ENCODE measurements at places on chromosomes 5 and 9.

- no peak for DNase-seq
Measured at GRCh38 chr5:124790301-124790894, 44.0 kb upstream of the ZNF608 start.

- DNase-seq, result no peak
Measured at GRCh38 chr5:77599679-77600078, 38.8 kb downstream of the OTP start.

DNA sequence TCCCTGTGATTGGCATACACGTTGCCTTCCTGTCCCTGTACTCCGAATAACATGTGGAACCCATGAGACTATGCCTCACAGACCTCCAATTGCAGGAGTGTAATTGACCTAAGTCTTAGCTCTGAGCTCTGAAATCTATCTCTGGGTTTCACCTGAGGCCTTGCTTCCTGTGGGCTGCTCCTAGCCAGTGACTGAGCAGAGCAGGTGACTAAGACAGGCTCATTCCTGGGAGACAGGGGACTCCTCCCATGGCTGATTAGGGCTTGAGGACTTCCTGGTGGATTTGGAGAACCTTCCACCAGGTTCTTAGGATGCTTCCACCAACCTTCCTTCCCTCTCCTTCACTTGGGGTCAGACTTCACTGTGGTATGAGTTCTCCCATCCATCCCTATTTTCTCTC, 22.3 kb upstream of the MIER3 start:
- DNase-seq, result no peak

DNA sequence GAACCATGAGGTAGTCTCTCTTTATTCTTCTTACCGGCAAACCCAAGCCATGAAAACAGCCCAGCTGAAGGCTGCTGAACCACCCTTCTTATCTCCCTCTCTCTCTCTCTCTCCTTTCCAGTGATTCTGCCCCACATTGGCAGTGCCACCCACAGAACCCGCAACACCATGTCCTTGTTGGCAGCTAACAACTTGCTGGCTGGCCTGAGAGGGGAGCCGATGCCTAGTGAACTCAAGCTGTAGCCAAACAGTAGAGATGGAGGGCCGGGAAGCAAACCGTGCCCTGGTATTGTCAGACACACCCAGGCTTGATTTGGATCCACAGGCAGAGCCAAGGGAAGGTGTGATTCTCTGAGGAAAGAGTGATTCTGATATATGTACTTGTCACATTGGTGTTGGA, 14.0 kb downstream of the GRHPR start:
- DNase-seq, result no peak

GRCh38 chr5:133853646-133854365, 114.6 kb downstream of the C5orf15 start:
- DNase-seq, result no peak

DNA sequence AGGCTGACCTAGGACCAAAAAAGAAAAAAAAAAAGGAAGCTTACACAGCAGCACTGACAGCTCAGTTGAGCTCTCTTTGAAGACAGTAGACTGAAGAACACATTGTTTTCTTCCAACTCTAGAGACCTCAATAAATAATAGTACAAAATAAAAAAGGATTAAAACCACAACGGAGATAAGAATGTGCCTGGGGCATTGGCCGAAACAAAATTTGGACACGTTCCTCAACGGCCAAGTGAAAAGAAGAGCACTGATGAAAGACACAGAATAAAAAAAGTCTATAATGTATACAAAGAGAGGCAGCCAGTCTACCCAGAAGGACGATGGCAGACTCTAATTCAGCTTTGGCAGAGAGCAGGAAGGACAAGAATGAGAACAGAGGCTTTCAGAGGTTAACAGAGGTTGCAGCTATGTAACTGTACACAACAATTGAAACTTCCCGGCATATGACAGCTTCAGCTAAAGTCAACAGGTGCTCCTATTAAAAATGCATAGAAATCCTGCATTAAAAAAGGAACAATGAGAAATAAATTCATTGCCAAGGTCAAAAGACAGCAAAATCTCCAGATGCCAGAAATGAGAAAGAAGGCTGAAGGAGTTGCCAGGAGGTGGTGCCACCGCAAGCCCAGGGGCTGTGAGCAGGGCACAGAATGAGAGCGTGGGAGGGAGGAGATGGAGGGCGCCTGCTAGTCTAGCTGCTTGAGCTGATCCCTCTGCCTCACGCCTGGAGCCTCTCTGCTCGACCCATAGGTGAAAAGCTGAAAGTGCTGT, 113.9 kb downstream of the DCP2 start:
- peak; percentile 7 for DNase-seq

DNA sequence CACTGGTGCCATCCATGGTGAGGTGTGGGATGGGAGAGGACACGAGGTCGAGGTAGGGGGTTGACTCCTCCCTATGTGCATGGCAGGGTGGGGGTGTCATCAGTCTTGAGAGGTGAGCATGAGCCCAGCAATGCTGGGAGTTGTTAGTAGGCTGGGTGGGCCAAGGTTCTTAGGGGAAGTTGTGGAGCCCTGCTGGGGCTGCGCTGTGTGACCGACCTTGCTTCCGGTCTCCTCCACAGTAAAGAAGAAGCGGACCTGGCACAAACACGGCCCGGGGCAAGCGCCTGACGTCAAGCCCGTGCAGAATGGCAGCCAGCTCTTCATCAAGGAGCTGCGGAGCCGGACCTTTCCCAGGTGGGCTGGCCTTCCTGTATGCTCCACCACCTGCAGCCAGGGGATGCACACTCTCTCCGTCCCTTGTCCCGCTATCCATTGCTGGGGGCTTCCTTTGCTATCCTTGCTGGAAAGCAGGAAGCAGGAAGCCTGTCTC, 59.8 kb downstream of the PHF2 start:
- DNase-seq, result no peak

GRCh38 chr5:76944638-76945037, 8.2 kb upstream of the CRHBP start:
- no peak for DNase-seq

GRCh38 chr5:77841616-77842015, 65.5 kb upstream of the TBCA start:
- no peak for DNase-seq

DNA sequence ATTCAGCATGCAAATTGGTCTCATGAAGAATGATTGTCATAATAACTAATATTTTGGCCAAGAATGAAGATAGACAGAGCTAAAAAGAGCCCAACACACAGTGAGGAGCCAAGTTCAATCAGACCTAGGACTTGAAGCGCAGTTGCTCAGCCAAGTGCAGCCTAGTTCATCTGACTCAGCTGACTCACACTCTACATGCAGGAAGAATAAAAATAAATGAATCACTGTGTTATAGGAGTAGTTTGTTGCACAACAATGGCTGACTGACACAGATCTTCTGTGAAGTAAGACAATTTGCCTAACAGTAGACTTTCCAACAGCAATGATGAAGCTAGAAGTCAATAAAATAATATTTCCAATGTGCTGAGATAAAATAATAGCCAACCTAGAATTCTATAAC, 261.5 kb downstream of the CEMIP2 start:
- DNase-seq, result no peak

DNA sequence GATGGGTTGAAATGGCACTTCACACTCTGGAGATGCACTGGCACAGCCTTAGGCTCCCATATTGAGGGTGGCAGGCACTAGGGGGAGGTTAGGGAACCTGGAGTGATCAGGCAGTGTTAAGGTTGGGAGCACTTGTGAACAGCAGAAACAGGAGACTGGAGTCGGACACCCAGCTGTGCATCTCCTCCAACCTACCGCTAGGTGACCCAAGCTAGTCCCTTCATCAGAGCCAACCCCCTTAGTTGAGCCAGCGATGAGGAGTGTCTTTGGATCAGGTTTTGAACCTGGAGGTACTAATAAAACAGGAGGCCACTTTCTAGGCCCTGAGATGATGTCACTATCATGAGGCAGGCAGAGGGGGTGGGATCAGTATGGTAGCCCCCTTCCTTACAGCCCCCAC, 1.7 kb downstream of the ACTL7B start:
- no peak for DNase-seq

- no peak for DNase-seq
Measured at GRCh38 chr9:118038713-118039112, 334.5 kb downstream of the TLR4 start.

- DNase-seq, result no peak
Measured at GRCh38 chr5:148011398-148012137, 52.2 kb upstream of the SPINK5 start.

DNA sequence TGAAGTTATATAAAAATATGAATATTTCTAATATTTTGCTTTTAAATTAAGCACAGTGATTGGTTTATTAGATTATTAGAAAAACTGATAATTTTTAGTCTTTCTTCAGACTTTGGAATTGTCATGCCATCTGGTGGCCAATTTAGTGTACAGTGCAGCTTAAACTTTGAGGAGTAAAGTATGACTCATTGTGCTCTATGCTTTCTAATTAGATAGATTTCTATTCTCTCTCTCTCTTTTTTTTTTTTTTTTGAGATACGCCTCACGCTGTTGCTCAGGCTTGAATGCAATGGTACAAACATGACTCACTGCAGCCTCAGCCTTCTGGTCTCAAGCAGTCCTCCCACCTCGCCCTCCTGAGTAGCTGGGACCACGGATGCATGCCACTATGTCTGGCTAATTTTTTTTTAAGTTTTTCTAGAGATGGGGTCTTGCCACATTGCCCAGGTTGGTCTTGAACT, 42.1 kb upstream of the GPR21 start:
- DNase-seq, result peak; percentile 5

DNA sequence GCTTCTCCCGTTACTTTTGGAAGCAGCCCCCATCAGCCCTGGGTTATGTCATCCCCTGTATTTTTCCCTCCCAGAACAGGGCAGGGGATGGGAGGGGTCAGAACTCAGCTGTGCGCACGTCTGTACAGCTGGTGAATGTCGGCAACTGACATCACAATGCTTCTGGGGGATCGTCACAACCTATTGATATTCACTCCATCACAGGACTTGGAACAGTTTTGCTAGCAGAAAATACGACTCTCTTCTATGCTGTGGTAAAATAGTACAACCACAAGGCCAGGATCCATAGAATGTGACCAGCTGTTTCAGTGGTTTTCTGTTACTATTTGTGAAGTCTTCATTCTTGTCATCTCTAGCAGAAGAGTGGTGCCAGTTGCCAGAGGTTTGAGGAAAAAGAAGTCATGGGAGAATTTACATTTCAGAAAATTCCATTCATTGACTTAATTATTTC, 77.1 kb upstream of the KLF4 start:
- DNase-seq, result no peak

DNA sequence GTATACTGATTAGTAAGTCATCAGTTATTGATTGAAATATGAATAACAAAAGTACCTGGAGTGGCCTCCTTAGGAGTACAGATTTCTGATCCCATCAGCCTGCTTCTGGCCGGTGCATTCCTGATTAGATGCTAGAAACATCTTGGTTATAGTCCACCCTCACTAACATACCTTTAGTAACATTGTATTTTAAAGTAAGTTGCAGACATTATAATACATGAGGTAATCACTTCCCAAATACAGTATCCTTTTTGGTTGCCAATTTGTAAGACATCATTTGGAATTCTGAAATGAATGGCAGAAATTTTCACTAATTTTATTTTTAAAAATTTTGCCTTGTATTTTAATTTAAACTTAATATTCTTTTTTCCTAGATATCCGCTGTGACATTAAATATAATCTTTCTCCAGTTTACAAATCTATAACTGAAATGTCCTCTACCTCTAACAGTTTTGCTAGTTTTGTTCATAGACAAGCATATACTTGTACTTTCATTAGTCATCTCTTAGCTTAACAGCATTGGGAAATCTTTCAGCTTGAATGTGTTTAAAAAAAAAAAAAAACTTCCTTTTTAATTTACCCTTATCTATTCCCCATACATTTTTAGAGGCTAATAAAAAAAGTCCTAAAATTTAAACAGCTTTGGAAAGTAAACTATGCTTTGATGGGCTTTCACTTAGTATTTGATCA, 178.9 kb downstream of the XRCC4 start:
- no peak for DNase-seq

DNA sequence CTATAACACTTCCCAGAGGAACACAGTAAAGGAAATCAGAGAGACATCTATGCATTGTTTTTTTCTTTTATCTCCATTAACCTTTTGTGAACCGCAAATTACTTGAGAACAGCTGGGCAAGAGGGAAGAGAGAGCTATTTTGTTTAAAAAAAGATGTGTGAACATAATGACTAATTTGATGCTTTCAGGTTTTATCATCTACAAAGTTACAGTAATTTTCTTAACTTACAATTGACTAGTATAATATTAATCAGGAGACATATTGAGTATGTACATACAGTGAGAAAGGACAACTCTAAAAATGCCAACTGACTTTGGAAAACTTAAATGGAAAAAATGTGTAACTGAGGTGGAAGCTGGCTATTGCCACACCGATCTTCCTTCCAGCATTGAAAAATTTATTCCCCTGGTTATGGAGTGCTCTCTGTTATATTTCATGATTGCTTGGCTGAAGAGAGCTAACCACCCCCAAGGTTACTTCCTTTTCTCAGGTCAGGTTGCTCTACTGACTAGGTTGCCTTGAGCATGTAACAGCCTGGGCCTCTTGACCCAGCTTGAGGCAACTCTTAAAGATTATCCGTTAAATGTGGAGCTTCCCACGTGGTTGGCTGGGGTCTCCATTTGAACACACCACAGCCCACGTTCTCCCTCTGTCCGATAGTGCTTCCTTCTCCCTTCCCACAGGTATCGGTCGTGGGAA, 62.6 kb upstream of the C6 start:
- DNase-seq, result no peak

DNA sequence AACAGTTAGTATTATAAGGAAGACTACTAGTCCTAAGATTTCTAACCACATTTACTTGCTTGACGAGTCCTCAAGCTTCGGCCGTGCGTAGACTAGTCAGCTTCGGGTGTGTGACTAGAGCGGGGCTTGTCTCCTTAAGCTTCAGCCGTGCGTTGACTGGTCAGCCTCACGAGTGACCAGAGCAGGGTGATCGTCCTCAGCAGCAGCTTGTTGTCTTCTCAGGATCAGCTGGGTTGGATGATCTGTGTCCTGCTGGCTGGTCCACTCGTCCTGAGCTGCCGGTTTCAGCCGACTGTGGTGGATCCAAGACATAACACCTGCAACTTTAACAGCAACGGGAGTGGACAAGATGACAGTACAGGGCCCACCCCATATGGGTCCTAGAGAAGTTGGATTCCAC, 16.7 kb downstream of the CEL start:
- no peak for DNase-seq

- no peak for DNase-seq
Measured at GRCh38 chr5:171839112-171839511, 53.5 kb downstream of the SMIM23 start.

DNA sequence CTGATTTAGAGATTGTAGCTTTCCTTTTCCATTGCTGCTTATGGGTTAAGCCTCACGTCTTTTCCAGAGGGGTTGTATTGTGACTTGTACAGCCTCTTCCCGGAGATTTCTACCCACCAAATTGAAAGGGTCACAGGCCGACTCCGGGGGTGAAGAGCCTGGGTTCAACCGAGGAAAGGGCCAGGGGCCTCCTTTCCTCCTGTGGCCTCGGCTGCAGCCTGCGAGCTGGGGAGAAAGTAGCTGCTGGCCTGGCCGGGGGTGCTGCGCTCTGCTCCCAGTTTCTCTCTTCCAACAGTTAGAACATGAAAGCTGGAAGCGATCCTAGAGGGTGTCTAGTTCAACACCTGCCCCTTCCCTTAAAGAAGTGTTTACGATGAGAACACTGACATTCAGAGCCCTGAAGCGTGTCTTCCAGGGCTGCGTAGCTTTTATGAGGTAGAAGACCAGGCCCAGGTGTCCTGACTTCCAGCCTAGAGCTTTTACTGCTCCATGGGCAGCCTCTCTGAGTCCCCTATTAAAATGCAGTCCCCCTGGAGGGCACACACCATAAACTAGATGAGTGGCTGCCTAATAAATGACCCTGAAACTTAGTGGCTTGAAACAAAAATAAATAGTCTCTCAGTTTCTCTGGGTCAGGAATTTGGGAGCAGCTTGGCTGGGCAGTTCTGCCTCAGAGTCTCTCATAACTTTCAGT, 56.9 kb downstream of the ACER2 start:
- no peak for DNase-seq

All from activated gamma-delta T cell treated with Interleukin-2 at 50 U/mL for 16 hours (primary cell).